ENCODE measurements at places on chromosomes 5 and 9.

DNA sequence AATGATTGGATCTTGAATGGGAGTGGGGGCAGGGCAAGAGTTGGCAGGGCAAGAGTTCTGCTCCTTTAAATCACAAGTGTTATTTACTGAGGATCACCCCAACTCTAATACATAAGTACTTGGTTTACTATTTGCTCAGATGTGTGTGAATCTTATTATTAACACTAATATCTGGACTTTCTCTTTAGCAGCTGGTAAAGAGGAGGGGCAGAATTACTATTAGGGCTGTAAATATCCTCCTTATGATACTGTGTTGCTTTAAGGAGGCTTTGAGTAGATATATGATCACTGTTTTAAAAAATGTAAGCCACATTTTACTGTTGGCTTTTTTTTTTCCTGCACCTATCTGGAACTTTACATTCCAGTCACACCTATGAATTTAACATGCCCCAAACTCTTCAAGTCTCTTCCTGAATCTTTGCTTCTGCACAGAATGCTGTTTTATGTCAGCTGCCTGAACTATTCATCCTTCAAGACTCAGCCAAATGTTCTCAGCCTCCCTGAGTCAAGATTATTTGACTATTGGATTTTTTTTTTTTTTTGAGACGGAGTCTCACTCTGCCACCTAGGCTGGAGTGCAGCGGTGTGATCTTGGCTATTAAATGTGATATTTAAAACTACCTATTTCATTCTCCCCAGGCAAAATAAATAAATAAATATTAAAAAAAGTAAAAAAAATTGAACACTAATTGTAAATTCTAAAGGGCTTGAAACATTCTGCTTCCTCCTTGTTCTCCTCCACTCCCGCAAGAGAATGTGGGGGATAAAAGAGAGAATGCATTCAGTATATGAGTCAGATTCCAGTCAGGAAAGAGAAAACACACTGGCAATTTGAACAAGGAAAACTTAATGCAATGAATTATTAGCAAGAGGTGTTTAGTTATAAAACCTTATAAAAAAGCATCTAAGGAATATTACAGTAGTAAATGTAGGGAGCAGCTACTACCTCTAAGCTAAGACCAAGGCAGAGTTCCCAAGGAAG is 99.3 kb downstream of the FOCAD start:
- no peak for DNase-seq

- no peak for DNase-seq
Observed at GRCh38 chr5:108054349-108054748, 327.5 kb downstream of the FBXL17 start.

- no peak for DNase-seq
Observed at GRCh38 chr9:128771094-128771721, 519 bp downstream of the ZER1 start.

- no peak for DNase-seq
Observed at GRCh38 chr5:104890767-104891166, 1328.2 kb upstream of the NUDT12 start.

DNA sequence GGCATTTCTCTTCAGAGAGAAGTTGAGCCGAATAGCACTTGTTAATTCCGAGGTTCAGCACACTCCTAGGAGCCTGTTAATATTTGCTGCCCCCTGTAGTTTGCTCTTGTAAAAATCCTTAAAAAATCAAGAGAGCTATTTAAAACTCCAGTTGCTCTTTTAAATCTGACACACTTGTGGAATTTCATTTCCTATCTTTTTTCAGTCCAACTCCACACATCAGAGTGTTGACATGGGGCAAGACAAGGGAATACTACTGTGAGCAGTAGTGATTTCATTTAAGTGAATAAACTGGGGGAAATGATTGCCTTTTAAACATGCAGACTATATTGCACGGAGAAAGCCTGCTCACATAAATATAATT is 1096.3 kb upstream of the DMAC1 start:
- no peak for DNase-seq

DNA sequence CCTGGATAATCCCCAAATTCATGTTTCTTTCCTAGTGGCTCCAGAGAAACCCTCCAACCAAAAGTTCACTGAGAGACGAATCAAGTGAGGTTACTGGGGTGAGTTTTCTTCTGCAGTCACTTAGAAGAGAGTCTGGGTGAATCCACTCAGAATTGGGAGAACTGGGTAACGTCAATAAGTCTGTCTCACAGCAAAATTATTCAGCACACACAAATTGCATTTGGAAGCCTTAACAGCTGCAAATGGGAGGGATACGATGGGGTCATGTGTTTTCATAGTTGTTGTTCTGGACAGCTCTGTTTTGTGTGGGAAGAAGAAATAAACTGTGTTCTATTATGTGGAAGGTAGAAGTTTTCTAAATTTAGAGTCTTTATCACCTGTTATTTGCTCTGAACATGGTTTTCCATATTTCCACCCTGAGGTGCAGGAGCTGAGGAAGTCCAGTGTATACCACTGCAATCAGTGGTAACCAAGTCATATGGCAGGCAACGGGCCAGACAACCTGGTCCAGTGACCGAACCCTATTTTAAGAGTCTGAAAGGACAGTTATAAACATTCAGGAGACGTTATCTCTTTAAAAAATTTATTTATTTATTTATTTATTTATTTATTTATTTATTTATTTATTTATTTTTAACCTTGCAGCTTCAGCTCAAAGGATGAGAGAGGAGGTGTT is 21.9 kb downstream of the MARCHF3 start:
- no peak for DNase-seq

DNA sequence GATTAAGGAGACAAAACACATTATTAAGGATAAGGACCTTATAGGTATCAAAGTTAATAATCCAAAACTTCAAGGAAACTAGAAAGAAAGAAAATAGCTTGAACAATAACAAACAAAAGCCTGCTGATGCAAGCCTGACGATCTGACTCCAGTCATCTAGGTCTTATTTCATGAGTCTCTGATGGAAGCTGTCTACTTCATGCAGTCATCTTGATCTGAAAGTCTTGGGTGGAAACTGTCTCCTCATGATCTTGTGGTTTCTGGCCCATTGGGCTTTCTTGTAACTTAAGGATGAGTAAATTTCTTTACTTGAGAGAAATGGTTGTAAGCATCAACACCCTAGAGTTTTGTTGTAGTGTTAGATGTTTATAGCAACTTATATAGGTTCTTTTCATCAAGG is 20.6 kb upstream of the PSIP1 start:
- DNase-seq: no peak

- no peak for DNase-seq
Observed at GRCh38 chr5:34707451-34708107, 51.5 kb downstream of the RAI14 start.

GRCh38 chr5:176396330-176396729 is 7.8 kb downstream of the HIGD2A start:
- no peak for DNase-seq

GRCh38 chr9:5425006-5425628 is 12.6 kb downstream of the PLGRKT start:
- DNase-seq: no peak

DNA sequence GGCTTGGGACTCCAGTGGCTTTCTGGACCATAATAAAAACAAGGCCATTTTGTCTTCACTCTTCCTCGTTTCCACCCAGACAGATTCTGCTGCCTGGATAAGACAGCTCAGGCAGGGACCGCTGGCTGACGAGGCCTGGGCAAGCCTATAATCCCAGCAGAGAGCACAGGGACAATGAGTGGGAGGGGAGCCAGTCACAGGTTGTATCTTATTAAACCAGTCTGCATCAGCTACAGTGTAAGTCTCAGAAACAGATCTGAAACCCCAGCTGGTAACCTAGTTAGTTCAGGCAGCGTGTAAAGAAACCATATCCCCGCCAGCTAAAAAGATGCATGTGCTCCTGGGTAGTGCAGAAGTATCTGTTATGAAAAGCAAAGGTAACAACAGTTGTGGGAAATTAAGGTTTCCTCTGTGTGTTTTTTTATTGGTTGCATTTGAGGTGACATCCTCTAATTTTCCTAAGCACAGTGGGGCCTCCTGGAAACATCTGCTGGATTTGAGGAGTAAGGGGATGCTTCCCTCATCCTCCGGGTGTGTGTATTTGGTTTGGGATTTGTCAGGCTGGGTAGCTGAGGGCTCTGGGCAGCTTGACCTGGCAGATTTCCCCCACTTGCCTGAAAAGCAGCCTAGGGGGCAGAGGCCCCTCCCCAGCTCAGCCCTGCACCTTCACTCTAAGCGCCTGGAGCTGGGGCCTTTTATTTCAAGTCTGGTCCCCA is 15.2 kb upstream of the TAL2 start:
- DNase-seq: no peak

DNA sequence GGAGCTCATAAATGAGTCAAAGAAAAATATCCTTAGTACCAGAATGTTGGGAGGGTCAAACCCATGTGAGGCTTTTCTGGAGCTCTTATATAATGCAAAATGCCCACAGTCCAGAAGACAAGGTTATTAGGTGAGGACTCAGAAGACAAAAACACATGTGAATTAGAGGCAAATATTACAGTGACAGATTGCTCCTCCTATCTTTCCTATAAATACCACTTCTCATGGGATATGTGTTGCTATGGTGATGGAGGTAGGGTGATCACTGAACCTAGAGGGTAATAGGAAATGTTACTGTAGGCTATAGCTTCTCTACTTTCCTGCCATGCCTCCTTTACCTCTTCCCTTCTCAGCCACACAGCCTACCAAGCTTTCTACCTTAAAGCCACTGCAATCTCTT is 264.6 kb downstream of the SEC61B start:
- no peak for DNase-seq

DNA sequence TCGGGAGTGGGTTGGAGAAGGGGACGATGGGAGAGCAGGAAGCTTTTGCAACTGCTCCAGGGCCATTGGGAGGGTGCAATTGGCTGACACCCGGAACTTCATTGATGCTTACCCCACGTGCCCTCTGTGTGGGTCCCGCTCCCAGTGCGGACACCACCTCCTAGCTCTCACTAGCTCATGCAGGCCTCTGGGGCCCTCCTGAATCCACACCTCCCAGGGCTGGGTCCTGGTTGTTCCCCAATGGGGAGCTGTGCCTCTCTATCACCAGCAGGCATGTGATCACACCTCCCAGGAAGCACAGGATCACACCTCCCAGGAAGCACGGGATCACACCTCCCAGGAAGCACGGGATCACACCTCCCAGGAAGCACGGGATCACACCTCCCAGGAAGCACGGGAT is 32.1 kb upstream of the FCN2 start:
- no peak for DNase-seq

DNA sequence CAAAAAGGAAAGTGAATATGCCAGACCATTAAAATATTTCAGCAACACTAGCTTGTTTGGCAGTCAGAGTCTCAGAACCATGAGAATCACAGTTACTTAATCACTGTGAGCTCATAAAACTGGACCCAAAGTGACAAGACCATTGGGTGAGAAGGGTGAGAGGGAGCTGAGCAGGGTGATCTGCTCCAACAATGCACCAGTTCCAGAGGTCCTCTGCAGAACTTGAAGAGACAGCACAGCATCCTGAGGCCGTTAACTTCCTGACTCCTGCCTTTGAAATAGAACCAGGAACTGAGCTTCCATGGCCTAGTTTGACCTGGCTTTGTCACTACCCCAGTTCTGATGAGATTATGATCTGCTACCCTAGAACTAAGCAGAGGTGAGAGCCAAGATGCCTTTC is 57.4 kb downstream of the NFIB start:
- DNase-seq: no peak
